ENCODE measurements at places on chromosomes 2 and 18.

- DNase-seq: no peak
Measured at GRCh38 chr18:29962579-29962978, 1080.0 kb downstream of the DSC3 start.

- no peak for DNase-seq
Measured at GRCh38 chr2:152015552-152015951, 83.3 kb downstream of the CACNB4 start.

DNA sequence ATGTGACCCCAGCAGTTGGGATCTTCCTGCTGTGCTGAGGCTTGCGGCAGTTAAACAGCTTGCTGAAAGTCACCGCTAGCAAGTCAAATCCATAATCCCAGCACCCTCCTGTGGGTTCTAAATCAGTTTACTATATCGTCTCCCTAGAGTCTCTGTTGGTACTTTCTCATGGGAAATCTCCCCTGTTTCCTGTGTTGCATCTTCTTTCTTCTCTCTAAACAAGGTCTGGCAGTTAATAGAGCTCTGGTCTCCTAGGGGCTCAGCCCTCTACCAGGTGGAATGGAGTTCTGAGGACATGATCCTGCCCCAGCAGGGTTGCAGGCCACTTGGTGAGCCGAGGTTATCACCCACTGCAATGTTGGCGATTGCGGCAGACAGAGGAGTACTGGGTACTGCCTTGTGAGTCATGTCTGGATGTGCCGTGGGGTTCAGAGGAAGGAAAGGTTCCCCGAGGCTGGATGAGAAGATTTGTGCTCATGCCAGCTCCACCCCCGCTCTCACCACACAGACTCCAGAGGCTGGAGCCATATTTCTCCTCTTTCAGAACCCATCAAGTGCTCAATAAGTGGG, 59.4 kb upstream of the SIX2 start:
- DNase-seq: no peak

DNA sequence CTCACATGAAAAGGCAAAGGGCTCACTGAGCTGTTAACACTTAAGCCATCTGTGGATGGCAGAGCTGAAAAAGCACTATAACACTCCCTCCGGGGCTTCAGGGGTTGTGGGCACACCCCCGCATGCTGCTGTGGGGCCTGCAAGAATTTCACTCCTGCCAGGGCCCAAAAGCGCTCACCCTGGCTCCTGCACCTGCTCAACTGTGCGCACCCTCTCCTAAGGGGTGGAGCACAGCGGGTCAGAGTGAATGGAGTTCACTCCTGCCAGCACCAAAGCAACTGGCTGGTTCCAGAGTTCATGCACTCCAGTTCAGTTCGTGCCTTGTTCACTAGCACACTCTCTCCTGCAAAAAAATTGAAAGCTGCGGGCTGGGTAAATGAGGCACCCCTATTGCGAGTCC, 814.2 kb upstream of the SLC39A10 start:
- DNase-seq: no peak

DNA sequence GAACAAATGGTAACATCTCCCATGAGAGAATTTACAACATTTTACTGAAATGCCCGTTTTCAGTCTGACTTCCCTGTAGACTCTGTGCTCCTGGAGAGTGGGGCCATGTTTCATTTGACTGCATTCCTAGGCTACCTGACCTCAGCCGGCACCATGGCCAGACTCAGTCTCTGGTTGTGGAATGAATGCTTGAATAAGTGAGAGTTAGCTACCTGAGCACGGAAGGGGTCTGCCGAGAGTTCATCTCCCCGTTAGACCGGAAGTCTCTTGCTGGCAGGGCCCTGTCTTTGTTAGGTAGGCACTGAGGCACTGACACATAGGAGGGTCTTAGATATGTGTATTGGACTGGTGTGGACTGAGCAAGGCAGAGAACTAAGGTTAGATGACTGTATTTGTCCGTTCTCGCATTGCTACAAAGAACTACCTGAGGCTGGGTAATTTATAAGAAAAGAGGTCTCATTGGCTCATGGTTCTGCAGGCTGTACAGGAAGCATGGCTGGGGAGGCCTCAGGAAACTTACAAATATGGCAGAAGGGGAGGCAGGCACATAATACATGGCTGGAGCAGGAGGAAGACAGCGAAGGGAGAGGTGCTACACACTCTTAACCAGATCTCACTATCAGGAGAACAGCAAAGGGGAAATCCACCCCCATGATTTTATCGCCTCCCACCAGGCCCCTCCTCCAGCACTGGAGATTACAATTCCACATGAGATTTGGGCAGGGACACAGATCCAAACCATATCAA, 271.2 kb downstream of the GLI2 start:
- DNase-seq: no peak

- DNase-seq: no peak
Measured at GRCh38 chr2:45881970-45882581, 230.6 kb downstream of the PRKCE start.

- DNase-seq: no peak
Measured at GRCh38 chr2:240575101-240575965, 7.0 kb downstream of the RNPEPL1 start.
